Left cardiac atrium (tissue), 4 donors: ENCODE measurements at places on chromosomes 5 and 9.

- no peak for DNase-seq
Observed at GRCh38 chr5:57382655-57383054, 100.0 kb downstream of the ACTBL2 start.

DNA sequence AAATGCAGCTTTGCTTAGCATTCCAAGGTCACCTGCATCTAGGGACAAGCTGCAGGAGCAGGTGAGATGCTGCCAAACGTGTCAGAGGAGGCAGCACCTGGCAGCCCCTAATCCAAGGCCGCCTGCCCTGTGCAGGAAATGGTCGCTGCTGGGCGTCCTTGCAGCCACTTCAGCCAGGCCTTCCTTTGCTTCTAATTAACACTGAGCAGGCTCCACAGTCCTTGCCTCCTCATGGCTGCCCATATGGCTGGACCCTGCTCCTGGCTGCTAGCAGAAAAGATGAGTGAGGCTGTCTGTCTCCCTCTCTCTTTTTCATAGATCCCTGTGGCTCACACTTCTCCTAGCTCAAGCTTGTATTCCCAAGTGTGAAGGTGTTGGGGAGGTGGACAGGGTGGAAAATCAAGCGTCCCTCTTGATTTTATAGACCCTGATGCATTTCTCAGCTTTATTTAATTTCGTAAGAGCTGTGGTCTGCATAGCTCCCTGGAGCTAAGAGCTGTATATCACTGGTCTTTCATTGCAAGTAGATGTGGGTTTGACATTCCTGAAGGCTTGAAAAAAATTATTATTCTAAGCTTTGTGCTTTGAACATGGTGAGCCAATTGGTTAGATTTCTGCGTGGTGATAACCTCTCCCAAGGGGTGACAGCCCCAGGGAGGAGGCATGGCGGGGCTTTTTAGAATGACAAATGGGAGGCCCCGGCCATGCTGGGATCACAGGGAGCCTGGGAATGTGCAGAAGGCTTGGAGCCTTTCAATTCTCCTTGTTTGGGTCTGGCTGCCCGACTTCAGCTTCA, 193.8 kb downstream of the SLIT3 start:
- no peak for DNase-seq

DNA sequence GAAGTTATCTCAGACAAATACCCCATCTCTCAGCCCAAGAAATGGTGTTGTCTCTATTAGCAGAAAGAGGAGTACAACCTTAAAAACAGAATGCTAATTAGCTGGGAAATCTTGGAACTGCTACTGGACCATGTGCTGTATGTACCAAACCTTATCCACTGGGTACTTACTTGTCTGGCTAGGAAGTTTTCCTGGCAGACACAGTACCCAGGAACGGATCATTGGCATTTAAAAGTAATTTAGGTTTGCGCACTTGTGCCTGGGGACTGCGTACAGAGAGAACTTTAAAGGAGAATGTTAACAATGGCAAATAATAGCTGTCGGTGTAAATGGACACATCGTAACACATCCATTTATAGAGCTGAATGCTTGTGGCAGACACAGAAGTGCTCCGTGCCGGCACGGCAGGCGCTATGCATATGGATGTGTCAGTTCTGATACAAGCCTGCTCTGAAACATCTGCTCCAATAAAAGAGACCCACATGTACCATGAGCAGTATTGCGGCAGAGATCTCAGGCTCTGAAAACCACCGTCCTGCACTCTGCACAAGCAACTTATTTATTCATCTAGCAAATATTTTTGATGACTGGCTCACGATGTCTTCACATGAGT, 290.6 kb upstream of the PANK3 start:
- DNase-seq: peak; percentile 30

DNA sequence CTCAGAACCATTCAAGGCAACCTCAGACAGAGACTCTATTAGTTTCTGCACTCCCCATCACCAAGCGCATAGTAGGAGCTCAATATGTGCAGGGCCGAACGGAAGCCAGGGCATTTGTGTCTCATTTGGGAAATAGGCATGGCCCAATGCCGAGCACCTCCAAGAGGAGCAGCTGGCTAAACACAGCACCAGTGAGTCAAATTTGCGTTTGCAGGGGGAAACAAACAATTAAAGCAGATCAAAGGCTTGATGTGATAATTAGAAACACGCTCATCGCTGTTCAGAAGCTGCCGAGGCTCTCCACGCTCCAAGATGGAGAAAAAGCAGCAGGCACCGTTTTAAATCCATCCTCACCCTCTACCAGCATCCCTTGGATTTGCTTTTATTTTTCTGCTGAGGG, 225.3 kb downstream of the AGTPBP1 start:
- DNase-seq: no peak

DNA sequence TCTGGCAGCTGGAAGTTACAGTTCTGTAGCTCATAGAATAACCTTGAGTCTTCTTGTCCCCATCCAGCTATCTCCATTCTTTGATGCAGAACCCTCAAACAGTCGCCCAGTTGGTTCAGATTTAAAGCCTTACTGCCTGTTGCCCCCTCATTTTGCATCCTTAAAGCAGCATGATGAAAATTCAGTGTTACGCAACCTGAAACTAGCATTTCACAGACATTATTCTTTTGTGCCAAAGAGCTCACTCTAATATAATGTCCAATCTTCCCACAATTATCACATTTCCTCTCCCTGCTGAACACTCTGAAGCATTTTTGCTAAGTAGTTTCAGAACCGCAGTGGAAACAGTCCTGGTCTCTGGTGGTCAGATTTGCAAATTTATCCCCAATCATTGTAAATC, 318.0 kb downstream of the PSAT1 start:
- no peak for DNase-seq

DNA sequence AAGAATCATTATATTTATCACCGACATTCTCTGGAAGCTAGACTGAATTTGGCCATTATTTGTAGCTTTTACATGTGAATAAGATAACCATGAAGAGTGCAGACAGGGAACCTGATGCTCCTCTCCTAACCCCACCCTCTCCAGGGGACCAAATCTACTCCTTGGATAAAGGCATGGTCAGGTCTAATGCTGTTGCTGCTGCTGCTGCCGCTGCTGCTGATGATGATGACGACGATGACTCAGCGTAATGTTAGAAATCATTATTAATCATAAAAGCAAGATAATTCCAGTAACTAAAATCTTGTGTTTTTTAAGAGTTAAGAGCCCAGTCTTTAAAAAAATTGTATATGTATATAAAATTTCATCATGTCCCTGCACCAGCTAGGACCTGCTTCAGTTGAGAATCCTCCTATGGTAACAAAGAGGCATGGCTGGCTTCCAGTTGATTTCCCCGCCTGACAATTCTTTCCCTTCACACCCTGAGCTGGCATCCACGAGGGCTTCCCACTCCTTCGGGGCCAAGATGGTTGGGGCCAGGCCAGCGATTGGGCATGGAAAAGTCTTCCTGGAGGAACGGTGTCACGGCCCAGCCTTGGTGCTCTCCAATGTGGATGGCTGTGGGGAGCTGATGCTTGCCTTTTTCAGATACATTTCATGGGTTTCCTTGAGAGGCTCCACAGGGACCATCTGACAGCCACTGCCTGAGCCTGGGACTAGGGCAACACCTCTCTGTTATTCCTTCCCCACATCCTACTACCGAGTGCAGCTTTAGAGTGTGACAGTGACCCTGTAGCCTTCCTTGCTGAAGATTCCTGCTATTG, 400.0 kb downstream of the CTNND2 start:
- no peak for DNase-seq

DNA sequence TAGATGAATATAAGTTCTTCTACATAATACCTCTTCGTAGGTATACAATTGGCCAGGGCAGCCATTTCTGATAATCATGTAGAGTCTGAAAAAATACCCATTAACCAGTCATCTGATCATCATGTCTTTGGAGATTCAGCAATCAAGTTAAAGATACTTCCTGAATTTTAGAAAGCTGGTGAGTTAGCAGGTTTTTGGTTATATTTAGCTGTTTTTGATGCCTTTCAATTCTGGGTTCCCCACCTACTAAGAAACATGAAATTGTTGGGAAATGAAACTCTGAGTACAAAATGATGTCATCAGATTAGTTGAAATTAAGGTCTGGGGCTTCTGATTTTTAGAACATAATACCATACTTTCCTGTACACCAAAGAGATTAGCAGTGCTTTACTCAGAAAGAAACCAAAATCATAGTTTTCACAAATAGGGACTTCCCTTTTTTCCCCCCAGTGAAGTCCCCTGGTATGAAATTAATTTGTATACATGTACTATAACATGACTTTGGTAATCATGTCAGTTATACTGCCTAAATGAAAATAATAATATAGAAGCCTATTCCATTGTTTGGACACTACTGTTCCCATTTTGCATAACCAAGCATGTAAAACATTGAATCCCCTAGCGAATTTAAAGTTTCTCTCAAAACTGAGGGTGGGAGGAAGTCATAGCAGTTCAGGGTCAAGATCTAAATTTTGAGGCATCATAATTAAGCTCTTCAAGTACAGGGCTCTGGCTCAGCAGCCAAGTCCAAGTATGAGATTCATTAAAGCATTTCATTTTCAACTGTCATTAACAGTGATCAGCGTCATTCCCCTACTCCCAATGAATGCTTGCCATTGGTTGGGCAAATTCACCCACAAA, 17.9 kb downstream of the PRLR start:
- no peak for DNase-seq

DNA sequence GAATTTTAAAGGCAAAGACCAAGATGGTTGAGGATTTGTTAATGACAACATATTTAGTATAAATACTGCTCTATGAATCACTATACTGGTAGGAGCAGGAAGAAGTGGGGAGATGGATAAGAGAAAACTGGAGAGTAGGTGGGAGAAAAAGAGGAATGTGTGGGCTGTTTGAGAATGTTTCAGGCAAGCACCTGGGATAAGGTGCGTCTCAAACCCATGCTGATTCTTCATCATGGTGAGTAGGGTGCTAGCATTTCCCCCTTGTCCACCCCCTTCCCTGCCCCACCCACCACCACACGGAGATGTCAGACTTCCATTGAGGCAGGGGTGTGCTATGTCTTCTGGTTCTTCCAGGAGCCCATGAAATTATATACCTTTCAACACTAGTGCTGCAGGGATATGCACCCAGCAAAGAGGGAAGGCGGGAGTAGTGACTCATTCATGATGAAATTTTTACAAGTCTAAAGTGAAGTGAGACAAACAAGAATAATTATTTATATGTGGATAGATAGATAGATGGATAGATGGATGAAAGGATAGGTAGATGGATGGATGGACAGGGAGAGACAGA, 54.3 kb downstream of the MTX3 start:
- no peak for DNase-seq

DNA sequence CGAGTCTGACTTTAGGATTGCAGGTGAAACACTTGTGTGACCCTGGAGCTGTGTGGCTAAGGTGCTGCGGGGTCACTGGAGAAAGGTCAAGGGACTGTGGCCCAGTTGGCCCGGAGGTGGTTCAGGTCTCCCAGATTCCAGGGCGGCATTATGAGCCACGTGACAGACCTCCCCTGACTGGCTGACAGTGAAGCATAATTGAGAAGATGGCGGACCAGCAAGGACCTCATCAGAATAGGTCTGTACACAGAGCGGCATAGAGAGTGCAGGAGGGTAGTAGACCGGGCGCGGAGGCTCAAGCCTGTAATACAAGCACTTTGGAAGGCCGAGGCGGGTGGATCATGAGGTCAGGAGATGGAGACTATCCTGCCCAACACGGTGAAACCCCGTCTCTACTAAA, 815 bp upstream of the ODF2 start:
- no peak for DNase-seq

GRCh38 chr5:151703227-151703626, 16.5 kb upstream of the SPARC start:
- no peak for DNase-seq

DNA sequence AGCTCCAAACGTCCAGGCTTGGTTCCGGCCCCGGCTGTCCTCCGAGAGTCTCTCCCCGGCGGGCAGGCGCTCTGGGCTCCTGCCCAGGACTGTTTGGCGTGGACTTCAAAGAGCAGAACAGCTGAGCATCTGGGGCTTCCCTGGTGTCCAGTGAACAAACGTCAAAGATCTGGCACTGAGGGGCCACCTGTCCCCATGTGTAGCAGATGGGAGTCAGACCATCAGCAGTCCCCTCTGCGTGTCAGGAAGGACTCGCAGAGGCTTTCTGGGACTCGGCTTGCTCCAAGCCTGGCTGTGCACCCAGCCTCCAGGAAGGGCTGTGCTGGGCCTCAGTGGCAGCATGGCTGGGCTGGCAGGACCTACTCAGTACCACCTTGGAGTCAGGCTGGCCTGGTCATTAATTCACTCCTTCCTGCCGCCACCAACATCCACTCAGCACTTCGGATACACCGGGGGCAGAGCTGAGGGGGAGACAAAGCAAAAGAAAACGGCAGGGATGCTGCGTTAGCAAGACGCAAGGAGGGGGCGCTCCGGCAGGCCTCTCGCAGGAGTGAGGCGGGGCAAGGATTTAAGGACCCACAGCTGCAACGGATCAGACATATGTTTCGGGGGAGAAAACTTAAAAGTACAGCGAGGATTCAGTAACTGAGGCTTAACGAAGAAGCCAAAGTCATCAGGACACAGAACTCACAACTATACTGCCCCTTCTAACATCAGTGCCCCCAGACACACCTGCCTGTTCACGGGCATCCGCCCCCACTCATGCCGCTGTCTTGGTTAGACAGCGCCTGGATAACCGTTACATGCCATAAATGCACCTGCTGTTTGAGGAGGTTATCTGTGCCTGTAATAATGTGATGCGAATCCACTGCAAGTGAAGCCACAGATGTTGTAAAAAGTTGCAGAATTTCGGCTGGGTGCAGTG, 164.5 kb upstream of the PHYKPL start:
- DNase-seq: peak; percentile 29

- no peak for DNase-seq
Observed at GRCh38 chr5:143315929-143316328, 87.6 kb downstream of the NR3C1 start.

DNA sequence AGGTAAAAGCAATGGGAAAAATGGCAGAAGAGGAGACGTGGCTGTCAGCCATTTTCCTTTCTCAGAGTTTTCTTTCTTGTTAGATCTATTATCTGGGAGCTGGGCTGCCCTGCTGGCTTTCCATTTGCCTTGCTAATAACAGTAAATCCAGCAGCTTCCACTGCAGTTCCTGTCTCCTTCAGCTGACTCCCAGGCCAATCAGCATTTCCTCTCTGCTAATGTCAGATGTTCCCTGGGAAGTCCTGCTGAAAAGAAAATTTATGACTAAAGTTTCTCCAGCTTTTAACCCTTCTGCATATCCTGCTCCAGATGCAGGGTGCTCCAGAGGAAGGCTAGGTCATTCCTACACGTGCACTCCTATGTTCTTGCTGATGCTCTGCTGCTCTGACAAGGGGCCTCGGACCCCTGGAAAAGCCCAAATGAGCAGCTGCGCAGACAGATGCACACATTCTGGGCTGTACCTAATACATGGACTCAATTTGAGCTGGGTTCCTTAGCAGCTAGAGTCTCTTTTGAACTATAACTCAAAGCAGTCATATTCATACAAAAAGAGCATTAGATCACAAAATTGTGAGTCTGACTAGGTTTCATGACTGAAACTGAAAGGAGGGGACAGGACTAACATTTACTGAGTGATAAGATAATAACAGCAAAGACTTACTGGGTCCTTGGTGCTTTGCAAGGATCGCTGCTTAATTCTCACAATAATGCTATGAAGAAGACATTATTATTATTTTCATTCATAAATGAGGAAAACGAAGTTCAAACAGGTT, 182.2 kb downstream of the MAPKAP1 start:
- no peak for DNase-seq

- DNase-seq: no peak
Observed at GRCh38 chr5:138932171-138932810, 57.2 kb upstream of the LRRTM2 start.

GRCh38 chr5:98714710-98715288, 58.7 kb upstream of the RGMB start:
- DNase-seq: no peak
